NCI-H460 (cell line): ENCODE measurements at places on chromosomes 11 and 22. TPM values are rescaled to one million over a fixed set of nuclear protein-coding genes. Genes with fewer than 3 reads are reported as not detected.

- no peak for DNase-seq
These were observed 19.1 kb downstream of the RPL3 start for GRCh38 chr22:39300186-39300830.

DNA sequence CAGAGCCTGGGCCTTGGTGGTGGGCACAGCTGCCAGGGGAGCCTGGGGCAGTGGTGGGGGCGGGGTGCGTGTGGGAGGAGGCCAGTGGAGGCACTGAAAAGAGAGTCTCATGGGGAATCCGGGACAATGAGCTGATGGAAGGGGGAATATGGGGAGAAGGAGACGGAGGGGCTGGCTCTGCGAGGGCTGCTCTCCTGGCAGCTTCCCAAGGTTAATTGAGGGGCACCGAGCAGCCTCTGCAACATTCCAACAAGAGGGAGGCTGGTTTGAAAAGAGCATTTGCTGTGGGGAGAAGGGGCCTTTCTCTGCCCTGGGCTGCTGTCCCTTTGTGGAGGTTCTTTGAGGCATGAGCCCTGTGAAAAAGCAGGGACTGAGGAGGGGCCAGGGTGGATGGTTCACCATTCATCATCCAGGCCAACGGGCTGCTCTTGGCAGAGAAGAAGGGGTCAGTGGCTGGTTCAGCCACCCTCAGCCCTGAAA, 9.4 kb upstream of the IGSF9B start:
- DNase-seq, result no peak

GRCh38 chr11:74546752-74547151, 45.6 kb upstream of the POLD3 start:
- DNase-seq, result no peak

DNA sequence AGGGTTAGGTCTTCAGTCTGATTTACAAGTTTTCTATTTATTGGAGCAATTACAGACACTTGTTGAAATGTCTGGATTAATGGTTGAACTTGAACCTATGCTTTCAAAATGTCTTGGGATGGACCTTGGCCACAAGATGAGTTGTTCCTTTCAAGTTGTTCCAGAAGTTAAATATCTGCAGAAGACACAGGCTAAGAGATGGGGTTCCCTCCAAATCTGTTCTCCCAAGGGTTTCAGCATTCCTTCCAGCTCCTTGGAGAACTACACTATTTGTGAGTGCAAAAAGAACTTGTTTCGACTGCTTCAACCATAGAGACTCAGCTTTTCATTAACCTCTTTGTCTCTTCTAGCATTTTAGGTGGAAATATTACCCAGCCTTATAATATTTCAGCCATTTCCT, 189.0 kb upstream of the BLID start:
- no peak for DNase-seq

- DNase-seq, result no peak
These were observed 2.7 kb downstream of the B4GALNT4 start for GRCh38 chr11:371716-372590.

GRCh38 chr22:30460147-30460546, 11.7 kb downstream of the SEC14L3 start:
- DNase-seq, result no peak

DNA sequence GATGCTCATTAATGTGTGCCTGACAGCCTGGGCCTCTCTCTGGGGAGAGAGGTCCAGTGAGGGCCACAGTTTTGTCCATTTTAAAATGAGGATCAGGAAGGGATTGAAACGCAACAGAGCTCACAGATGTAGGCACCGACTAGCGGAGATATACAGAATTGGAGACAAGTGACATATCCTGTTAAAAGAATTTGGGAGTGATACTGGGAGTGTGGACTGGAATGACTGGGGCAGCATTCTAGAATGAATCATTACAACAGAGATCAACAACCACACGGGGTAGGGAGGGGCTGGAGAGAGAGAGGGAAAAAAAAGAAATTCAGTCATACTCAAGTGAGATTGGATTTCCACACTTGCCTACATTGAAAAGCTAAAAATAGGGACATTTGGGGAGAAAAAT, 2.5 kb upstream of the NCAM1 start:
- DNase-seq, result no peak

DNA sequence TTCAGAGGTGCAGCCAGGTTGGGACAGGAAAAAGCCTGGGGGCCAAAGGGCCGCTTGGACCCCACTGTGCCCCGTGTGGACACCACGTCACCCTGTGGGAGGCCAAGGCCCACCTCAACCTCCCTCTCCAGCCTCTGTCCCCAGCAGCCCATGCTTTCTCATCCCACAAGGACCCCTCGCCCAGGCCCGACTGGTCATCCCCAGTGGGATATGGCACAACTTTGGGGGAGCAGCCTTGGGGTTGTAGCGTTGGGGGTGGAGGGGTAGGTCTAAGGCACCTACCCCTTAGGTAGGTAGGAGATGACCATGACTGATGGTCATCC, 44.0 kb downstream of the IGF2 start:
- DNase-seq, result no peak

GRCh38 chr22:22717664-22718063, 73.2 kb downstream of the GGTLC2 start:
- no peak for DNase-seq

- peak; percentile 14 for DNase-seq
These were observed at the start of gene SLC37A2 for GRCh38 chr11:125062931-125063428. Gene SLC37A2, plus strand, starts transcription at chr11:125063305. Its CDS starts 63 bp downstream, at chr11:125063368.

GRCh38 chr11:121927097-121927785, 188.8 kb downstream of the BLID start:
- DNase-seq, result no peak

GRCh38 chr11:122803716-122804115, 34.6 kb upstream of the CRTAM start:
- DNase-seq, result no peak

GRCh38 chr22:25451480-25452114, 112.9 kb upstream of the GRK3 start:
- DNase-seq, result no peak

- no peak for DNase-seq
These were observed 17.9 kb downstream of the SEC14L3 start for GRCh38 chr22:30453731-30454510.

DNA sequence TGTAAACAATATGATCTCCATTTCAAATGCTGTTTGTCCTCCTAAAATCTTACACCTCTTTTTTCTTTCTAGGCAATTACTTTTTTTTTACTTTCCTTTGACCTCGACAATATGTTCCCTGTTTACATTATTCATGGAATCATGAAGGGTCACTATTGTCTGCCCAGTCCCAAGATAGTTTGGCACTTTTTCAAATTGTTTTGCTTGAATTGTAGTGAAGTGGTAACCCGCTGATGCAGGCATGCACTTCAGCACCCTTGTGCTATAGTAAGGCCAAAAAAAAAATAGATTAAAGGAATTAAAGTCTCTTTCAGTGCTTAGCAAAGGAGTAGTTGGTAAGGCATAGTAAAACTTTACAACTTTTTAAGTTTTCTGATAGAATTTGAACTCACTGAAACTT, 90.9 kb downstream of the PAX6 start:
- DNase-seq, result no peak

DNA sequence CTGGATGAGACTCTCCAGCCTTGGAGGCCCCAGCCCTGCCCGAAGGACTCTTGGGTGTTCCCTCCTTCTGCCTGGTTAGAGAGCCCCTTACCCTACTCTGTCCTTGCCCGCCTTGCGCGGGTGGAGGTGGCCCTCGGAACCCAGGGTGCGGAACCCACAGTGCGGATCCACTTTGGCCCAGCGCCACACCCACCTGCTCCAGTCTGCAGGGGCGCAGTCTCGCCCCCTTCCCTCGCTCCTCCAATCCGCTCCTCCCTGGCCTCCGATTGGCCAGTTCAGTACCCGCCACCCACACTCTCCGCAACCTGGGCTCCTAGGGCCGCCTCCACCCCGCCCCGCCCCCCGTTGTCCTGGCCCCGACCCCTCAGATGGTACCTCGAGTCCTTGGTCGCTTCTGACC, 2.4 kb downstream of the CAPN1 start:
- DNase-seq, result no peak

DNA sequence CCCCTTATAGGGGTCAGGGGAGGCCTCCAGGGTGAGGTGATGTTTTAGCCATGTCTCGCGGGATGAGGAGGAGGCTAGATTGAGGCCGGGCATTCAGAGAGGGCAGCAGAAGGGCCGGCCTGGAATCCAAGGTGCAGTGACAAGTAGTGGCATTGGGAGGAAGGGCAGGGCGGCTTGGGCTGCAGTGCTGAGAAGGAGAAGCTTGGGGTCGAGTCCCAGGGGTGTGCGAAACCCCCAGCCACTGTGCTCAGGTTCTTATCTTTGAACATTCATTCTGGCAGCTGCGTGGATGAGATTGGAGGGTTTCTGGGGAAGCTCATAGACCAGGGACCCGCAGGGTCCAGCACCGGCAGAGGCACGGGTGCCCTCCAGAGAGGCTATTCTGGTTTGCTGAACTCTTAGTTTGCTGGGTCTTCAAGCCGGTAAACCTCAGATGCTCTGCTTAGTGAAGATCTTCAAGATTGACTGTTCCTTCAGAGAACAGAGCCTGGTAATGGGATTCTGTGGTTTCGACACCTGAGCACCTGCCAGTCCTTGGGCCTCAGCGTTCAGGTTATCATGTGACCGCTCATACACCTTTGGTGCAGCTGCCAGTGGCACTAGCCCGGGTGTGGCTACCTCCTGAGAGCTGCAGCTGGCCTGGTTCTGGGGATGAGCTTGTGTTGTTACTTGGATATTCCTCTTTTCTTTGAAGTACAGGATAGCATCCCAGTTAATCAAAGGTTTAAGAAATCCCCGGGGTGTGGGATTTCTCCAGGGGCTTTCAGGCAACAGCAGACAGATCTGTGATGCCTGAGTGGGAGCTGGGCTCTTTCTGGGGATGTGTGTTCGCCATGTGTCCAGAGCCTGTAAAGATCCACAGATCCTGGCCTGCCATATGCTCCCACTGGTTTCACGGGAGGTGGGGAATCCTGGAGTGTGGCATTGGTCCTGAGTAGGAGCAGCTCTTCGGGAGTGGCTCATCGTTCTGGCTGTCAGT, 152.8 kb downstream of the TBC1D22A start:
- no peak for DNase-seq

GRCh38 chr11:47348859-47349258, 3.6 kb downstream of the MYBPC3 start:
- no peak for DNase-seq

DNA sequence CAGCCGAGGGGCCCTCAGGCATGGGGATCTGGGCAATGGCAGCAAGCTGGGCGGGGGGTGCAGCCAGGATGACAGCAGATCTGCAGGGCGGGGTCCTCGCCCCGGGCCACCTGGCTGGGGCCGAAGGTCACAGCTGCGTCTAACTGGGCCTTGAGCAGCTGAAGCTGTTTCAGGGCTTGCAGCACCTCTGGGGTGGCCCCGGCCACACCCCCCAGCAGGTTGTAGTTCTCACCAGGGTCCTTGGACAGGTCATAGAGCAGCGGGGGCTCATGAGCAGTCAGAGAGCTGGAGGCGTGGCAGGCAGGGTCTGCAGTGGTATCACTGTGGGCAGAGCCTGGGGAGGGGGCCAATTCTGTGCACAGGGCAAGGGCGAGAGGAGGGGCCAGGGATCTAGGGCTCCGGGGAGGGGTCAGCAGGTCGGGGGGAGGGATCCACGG, 2.8 kb downstream of the ARSA start:
- DNase-seq, result no peak

DNA sequence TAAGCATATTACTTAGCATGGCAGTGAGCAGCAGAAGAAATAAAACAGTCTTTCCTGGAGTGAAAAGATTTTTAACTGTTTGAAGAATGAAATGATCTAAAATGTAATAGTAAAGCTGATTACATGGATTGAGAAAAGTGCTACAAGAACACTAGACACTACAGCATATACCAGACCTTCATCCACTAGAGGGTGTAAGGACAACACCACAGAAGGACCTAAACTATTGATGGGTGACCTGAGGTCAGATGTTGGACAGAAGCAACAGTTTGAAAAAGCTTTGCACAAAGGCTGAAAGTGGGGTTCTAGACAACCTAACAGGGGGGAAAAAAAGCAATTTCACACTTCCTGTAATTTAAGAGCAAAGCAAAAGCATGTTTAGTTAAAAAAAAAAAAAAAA, 97.7 kb downstream of the RBFOX2 start:
- DNase-seq, result peak; percentile 42

DNA sequence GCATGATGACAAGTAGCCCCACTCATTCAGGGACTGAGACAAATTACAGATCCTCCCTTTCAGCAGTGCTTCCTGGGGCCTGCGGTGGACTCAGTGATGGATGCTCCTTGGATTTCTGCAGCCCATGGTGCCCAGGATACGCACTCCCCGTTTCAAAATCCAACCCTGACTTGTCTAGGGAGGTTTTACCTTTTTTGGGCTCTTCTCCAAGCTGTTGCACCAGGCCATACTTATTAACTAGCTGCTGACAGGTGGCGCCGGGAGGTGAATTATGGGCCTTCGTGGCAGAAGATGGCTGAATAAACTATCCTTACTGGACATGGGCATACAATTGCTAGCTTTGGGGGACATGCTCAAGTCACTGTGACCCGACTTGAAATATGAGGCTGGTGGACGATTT, 324.3 kb upstream of the SYN3 start:
- no peak for DNase-seq

- DNase-seq, result no peak
These were observed 266.7 kb downstream of the FAM76B start for GRCh38 chr11:95522874-95523273.

DNA sequence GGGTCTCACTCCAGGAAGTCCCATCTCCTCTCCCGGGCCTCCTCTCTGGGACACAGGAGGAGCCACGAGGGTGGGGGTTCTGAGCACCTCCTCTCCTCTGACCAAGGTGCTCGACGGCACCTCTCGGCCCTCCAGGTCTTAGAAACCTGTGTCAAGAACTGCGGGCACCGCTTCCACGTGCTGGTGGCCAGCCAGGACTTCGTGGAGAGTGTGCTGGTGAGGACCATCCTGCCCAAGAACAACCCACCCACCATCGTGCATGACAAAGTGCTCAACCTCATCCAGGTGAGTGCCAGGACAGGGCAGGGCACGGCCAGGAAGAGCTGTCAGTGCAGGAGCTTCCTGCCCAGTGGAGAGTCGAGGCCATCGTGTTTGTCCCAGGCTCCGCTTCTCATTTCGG, 23.2 kb downstream of the TOM1 start:
- no peak for DNase-seq

GRCh38 chr22:25923914-25924313, 181.9 kb downstream of the MYO18B start:
- no peak for DNase-seq

GRCh38 chr11:29485641-29486040, 531.2 kb downstream of the KCNA4 start:
- no peak for DNase-seq

DNA sequence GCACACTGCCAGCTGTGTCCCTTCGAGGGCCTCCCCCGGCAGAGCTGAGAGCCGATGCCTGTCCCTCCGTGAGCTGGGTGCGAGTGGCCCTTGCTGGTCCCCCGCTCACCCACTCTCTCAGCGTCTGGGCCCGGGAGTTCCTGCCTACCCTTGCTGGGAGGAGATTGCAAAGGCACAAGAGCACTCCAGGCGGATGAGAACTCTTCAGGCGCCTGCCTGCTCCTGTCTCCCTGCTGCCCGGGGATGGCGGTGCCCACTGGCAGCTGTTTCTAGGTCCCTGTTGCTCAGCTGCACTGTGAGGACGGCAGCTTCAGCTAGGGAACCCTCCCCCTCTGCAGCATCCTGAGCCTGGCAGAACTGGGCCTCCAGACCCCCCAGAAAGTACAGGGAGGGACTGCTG, 61.1 kb downstream of the FLRT1 start:
- DNase-seq, result no peak

The ZC3H12C gene
- 8.5 and 8.8 TPM in 2 replicates for total RNA-seq

The TSKU gene
- total RNA-seq, result 92.3 and 103 TPM in 2 replicates

The XKR3 gene
- not detected in 2 replicates for total RNA-seq

The APOBEC3H gene
- not detected in 2 replicates for total RNA-seq

The CTSF gene
- total RNA-seq, result 9.0 and 9.5 TPM in 2 replicates

The CHADL gene
- total RNA-seq, result 0.09 and 0.15 TPM in 2 replicates

The OR5A1 gene
- total RNA-seq, result not detected in 2 replicates

The CDHR5 gene
- 0.05 TPM in 1 of 2 replicates, not detected in the other for total RNA-seq

The INPP5J gene
- total RNA-seq, result 0.35 and 0.54 TPM in 2 replicates

The SYCE3 gene
- 0.50 TPM in 1 of 2 replicates, not detected in the other for total RNA-seq

The NUP160 gene
- 28.0 and 35.6 TPM in 2 replicates for total RNA-seq

The OVOL1 gene
- not detected in 2 replicates for total RNA-seq

The MSANTD4 gene
- 17.2 and 22.0 TPM in 2 replicates for total RNA-seq
